ENCODE measurements at places on chromosomes 3 and 15. TPM values are rescaled to one million over a fixed set of nuclear protein-coding genes. Genes with fewer than 3 reads are reported as not detected.

- H3K4me3 ChIP-seq: no peak overlapping the region
- no peak for DNase-seq
- peaks cover 13% of the 10 kb centered on the region for H3K4me1 ChIP-seq
Observed at GRCh38 chr3:71201939-71202338, 381.6 kb downstream of the FOXP1 start.

GPR62 gene
- not detected for total RNA-seq

- H3K4me3 ChIP-seq: no peak overlapping the region
- no peak for DNase-seq
- no peak overlapping the region for H3K27ac ChIP-seq
- H3K27me3 ChIP-seq: peaks cover 4% of the 10 kb centered on the region
- no peaks in the 10 kb centered on the region for H3K36me3 ChIP-seq
- H3K4me1 ChIP-seq: peaks cover 7% of the 10 kb centered on the region
Observed at GRCh38 chr3:160773722-160774121, 17.7 kb downstream of the PPM1L start.

DNA sequence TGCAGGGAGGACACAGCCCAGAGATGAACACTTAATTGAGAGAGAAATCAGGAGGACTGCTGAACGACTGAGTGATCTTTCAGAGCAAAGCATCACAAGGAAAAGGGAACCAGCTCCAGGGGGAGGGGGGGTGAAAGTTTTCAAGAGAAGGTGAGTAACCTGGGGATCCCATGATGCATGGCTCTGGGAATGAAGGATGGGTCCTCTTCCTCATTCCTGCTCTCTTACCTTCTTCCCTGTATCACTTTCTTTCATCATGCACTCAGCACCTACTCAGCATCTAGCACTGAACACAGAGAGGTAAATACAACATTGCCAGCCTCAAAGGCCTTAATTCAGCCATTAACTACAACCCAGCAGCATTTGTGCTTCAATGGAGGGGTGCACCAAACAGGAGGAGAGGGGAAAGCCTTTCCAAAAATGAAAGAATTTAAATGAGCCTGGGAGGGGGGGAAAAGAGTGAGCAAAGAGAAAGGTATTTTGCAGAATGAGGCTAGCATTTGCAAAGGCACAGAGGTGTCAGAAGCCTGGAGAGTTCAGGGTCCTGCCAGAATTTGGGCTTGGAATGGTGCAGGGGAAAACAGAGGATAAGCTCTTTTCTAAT is 427.4 kb downstream of the FOXP1 start:
- H3K36me3 ChIP-seq: peaks cover 11% of the 10 kb centered on the region
- peak overlapping the region; percentile 74 for H3K27ac ChIP-seq
- DNase-seq: no peak

DNA sequence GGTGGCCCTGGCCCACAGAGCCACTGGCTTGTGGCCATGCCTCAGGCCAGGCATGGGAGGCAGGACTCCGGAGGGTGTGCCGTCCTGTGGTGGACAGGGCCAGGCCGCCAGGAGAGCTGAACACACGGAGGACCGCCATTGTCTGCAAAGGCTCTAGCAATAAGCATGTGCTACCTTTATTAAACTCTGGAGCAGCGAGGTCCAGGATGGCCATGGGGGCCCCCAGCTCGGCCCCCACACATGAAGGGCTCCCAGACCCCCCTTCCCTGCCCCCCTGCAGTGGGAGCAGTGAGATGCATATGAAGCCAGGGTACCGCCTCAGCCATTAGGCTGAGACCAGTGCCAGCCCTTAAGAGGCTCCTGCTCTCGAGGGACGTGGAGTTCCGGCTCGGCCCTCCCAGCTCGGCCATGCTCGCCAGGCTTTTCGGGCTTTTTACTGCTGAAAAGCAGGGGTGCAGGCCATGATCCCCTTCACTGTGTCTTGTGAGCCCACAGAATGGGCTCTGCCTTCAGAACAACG is 2.7 kb downstream of the AMIGO3 start:
- no peak for DNase-seq
- H3K36me3 ChIP-seq: no peaks in the 10 kb centered on the region
- H3K4me1 ChIP-seq: peaks cover 27% of the 10 kb centered on the region
- H3K27ac ChIP-seq: no peak overlapping the region
- no peaks in the 10 kb centered on the region for H3K27me3 ChIP-seq
- H3K4me3 ChIP-seq: no peak overlapping the region

GRCh38 chr3:7292362-7292761 is 431.4 kb downstream of the GRM7 start:
- no peak for DNase-seq
- H3K4me1 ChIP-seq: no peaks in the 10 kb centered on the region
- no peak overlapping the region for H3K4me3 ChIP-seq
- H3K27ac ChIP-seq: no peak overlapping the region

- peaks cover 7% of the 10 kb centered on the region for H3K36me3 ChIP-seq
- H3K27me3 ChIP-seq: no peaks in the 10 kb centered on the region
- H3K4me3 ChIP-seq: no peak overlapping the region
Observed at GRCh38 chr3:48285132-48285531, 44.2 kb downstream of the ZNF589 start.

DNA sequence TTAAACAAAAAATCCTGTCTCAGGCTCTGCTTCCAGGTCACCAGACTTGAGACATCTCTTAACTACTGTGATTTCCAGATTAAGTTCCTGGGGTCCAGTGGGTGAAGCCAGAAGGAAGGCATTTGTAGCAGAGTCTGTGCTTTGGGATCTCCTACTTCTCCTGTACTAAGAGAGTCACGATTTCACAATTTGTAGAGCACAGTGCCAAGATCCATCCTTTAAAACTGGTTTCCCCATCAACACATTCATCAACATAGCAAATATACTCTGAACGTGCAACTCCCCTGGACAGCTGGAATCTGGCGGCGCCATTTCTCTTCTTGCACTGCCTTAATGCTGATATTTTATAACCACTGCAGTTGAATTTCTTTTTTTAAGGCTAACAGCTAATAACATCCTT is 33.2 kb downstream of the CDCP1 start:
- DNase-seq: no peak
- H3K4me3 ChIP-seq: no peak overlapping the region
- no peak overlapping the region for H3K27ac ChIP-seq

ACP3 gene
- 1.5 TPM for total RNA-seq

GRCh38 chr3:160809453-160809852 is 53.4 kb downstream of the PPM1L start:
- peaks cover 6% of the 10 kb centered on the region for H3K4me1 ChIP-seq
- H3K27me3 ChIP-seq: peaks cover 6% of the 10 kb centered on the region
- no peak overlapping the region for H3K4me3 ChIP-seq
- H3K27ac ChIP-seq: no peak overlapping the region

GRCh38 chr3:167773584-167773983 is 38.1 kb downstream of the SERPINI1 start:
- H3K4me1 ChIP-seq: no peaks in the 10 kb centered on the region
- H3K4me3 ChIP-seq: no peak overlapping the region
- no peaks in the 10 kb centered on the region for H3K36me3 ChIP-seq

DUOX1 gene
- total RNA-seq: not detected

- H3K4me3 ChIP-seq: no peak overlapping the region
- no peaks in the 10 kb centered on the region for H3K36me3 ChIP-seq
- DNase-seq: no peak
- H3K27ac ChIP-seq: no peak overlapping the region
Observed at GRCh38 chr3:72263223-72263990, 478.5 kb upstream of the PROK2 start.

ADCY5 gene
- not detected for total RNA-seq

GRCh38 chr3:37519661-37520060 is 342.0 kb upstream of the CTDSPL start:
- no peak overlapping the region for H3K4me3 ChIP-seq
- H3K27ac ChIP-seq: no peak overlapping the region
- no peak for DNase-seq
- no peaks in the 10 kb centered on the region for H3K36me3 ChIP-seq
- H3K27me3 ChIP-seq: peaks cover 42% of the 10 kb centered on the region

- no peaks in the 10 kb centered on the region for H3K27me3 ChIP-seq
- DNase-seq: no peak
- H3K4me1 ChIP-seq: no peaks in the 10 kb centered on the region
- no peaks in the 10 kb centered on the region for H3K36me3 ChIP-seq
Observed at GRCh38 chr3:117263745-117264144, 554.2 kb downstream of the TUSC7 start.

ALAS1 gene
- total RNA-seq: 14.4 TPM

- H3K4me1 ChIP-seq: peaks cover 45% of the 10 kb centered on the region
- peak within 1 kb of the TSS; percentile 93 for H3K4me3 ChIP-seq
- DNase-seq: no peak
- H3K27ac ChIP-seq: peak within 1 kb of the TSS; percentile 88
Observed at GRCh38 chr3:38029400-38030125, at the start of gene PLCD1. TSS of gene PLCD1 (minus strand) at chr3:38029642. CDS start at chr3:38029539, 103 bp downstream.

DNA sequence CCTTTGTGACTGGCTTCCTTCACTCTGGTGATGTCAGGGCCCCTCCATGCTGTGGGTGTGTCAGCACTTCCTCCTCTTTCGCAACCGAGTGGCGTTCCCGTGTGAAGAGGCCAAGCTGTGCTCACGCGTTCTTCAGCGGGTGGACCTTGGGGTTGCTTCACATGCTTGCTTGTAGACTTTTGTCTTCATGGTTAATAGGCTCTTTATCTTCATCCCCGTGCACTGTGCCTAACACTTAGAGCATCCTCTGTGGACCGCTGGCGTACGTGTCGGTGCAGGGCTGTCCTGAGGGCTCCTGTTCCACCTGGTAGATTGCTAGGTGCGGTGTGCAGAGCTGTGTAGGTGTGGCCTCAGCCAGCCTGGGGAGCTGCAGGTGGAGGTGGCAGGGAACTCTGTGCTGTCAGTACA is 182.3 kb downstream of the OR4M2 start:
- no peaks in the 10 kb centered on the region for H3K36me3 ChIP-seq
- H3K4me3 ChIP-seq: no peak overlapping the region
- H3K27me3 ChIP-seq: no peaks in the 10 kb centered on the region
- peaks cover 17% of the 10 kb centered on the region for H3K4me1 ChIP-seq

DNA sequence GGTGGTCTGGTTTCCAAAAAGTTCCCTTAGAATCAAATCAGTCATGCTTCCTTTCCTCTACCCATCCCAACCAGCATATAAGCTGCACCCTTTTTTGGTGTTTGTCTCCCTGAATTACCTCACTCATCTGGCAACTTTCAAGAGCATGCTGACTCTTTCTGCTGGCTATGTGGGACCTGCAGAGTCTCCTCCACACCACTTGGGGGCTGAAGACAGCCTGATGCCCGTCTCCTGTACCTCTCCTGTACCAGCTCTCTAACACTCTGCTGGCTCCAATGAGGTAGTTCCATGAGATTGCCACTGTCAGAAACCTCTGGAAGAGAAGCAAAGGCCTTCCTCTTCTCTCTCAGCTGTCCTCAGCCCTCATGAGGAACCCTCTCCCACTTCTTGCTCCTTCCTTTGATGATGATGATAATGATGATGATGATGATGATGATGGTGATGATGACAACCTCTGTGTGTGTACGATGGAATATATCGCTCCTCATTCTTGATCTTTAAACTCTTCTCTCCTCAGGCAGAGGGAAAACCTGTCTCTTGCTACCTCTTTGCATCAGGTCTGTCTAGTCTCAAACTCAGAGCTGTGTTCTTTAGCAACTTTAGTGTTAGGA is 257.5 kb downstream of the ZNF621 start:
- H3K4me3 ChIP-seq: no peak overlapping the region
- no peak for DNase-seq
- no peaks in the 10 kb centered on the region for H3K36me3 ChIP-seq
- H3K27ac ChIP-seq: no peak overlapping the region
- H3K4me1 ChIP-seq: no peaks in the 10 kb centered on the region

DNA sequence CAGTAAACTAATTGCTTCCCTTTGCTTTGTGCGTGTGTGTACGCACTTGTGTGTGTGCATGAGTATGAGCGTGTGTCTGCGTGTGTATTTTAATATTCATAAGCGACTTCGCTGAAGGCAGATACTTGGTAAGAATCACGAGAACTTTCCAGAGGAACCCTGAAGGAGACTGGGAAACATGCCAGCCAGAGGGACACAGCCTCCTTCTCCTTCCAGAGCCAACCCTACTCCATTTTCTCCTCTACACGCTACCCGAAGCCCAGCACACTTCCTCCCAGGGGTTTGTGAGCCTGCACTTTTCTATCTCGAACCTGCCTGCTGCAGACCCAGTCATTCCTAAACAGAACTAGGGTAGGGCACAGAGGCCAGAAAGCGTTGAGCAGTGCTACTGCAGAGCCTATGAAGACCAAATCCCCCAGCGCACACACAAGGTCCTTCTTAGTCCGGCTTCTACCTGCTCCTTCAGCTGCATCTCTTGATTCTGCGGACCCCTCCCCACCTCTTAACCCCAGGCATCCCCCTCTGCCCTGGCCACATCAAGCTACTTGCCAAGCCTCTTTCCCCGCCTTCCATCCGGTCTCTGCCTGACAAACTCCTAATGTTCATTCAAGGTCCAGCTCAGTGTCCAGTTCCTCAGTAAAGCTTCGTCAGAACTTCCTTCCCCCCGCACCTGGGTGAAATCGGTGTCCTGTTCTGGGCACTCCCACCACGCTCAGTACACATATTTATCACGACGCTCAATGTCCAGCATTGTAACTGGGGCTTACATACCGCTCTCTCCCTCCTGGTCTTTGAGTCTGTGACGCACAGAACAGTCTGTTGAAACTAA is 191.8 kb downstream of the FAM43A start:
- peaks cover 36% of the 10 kb centered on the region for H3K27me3 ChIP-seq
- DNase-seq: no peak
- peaks cover 9% of the 10 kb centered on the region for H3K4me1 ChIP-seq
- H3K4me3 ChIP-seq: no peak overlapping the region

ACKR4 gene
- total RNA-seq: not detected
